ENCODE measurements at places on chromosomes 6 and 20. TPM values are rescaled to one million over a fixed set of nuclear protein-coding genes. Genes with fewer than 3 reads are reported as not detected.
A peak's percentile ranks its signal among the peaks of the same experiment; 100 is the strongest.

CASS4 gene
- 0.27 TPM for total RNA-seq

SNX3 gene
- total RNA-seq = 132 TPM

RPP40 gene
- 7.4 TPM for total RNA-seq

DNA sequence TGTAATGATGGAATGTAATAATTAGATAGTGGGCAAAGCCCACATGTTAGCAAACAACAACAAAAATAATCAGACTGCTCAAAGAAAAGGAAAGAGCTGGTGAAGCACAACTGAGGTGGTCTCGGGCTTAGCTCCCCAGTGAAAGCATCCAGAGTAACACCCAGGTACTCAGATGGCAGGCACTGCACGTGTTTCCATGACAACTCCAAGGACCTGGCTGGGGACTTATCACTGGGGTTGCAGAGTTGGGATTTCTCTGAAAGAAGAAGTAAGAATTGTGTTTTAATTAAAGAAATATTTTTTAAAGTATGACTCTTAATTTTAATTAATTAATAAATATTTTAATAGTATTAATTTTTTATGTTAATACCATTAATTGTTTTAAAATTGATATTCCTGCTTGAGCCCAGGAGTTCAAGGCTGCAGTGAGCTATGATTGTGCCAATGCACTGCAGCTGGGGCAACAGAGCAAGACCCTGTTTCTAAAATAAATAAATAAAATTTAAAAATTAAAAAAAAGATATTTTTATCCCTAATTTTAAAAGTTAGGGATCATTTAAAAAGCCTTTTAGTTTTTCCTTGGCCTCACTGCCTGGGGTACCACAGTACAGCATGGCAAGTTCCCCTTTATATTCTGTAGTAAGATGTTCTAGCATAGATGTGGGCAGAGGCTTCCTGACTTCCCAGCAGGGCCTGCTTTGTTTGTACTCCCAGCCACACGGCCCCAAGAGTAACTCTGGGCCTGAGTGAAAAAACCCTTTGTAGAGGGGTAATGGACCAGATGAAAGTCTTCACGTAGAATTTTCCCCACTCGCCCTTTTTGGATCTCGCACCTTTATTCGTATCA lies 42.2 kb upstream of the UST start:
- H3K27ac ChIP-seq = no peak overlapping the region
- H3K4me1 ChIP-seq = no peaks in the 10 kb centered on the region
- H3K4me3 ChIP-seq = no peak overlapping the region
- H3K36me3 ChIP-seq = no peaks in the 10 kb centered on the region

GRCh38 chr6:25829375-25829774 lies 2.5 kb downstream of the SLC17A1 start:
- H3K27ac ChIP-seq = no peak overlapping the region
- H3K27me3 ChIP-seq = no peaks in the 10 kb centered on the region
- no peak overlapping the region for H3K4me3 ChIP-seq
- H3K4me1 ChIP-seq = peaks cover 17% of the 10 kb centered on the region
- DNase-seq = no peak
- no peaks in the 10 kb centered on the region for H3K36me3 ChIP-seq

DNA sequence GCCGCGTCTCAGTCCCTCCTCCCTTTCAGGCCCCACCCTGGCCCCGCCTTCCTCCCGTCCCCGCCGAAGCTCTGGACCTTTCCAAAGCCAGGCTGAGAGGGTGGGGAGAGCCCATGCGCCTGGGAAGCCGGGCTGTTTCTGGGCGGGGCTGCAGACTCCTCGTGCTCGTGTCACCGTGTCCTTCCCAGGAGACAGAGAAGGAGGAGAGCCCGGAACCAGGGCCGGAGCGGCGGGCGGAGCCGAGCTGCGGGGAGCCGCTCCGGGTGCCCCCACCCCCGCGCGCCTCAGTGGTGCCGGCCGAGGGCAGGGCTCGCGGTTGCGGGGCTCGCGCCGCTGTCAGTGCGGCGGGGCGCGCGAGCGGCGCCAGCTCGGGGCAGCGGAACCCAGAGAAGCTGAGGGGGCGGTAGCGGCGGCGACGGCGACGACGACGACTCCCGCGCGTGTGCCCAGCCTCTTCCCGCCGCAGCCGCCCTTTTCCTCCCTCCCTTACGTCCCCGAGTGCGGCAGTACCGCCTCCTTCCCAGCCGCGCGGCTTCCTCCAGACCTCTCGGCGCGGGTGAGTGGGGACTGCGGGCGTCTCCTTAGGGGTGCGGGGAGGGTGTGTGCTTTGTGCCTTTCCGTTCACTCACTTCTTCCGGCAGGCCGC lies at the start of gene RALY:
TSS of gene RALY (plus strand) at position 336 of the 646 bp plus-strand sequence. CDS start 78,164 bp downstream, outside the sequence.
- peaks cover 54% of the 10 kb centered on the region for H3K36me3 ChIP-seq
- H3K27ac ChIP-seq = peak within 1 kb of the TSS; percentile 82
- peak within 1 kb of the TSS; percentile 82 for H3K4me3 ChIP-seq
- peak; percentile 100 for DNase-seq

GRCh38 chr20:57457243-57458095 lies 66.3 kb downstream of the RBM38 start:
- DNase-seq = no peak
- no peak overlapping the region for H3K27ac ChIP-seq
- H3K4me3 ChIP-seq = no peak overlapping the region
- no peaks in the 10 kb centered on the region for H3K4me1 ChIP-seq
- peaks cover 95% of the 10 kb centered on the region for H3K27me3 ChIP-seq
- no peaks in the 10 kb centered on the region for H3K36me3 ChIP-seq

DNA sequence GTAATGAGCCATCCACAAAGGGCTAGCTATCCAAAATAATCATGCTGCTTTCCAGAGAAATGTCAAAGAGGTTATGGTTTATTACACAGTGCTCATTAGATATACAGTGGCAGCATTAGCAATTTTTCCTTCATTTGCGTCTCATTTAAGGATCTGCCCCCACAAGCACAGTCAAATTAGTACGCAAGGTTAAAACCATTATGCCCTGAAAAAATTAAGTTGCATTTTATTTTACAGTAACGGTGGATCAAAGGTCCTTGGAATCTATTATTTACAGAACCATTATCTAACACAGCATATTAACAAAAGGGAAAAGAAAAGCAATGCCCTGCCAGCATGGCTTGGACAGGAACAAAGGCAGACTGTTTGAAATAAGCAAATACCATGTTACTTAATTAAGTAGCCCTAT lies 144.8 kb downstream of the PDSS2 start:
- no peak overlapping the region for H3K27ac ChIP-seq
- no peak for DNase-seq
- no peaks in the 10 kb centered on the region for H3K27me3 ChIP-seq
- H3K36me3 ChIP-seq = no peaks in the 10 kb centered on the region
- H3K4me1 ChIP-seq = no peaks in the 10 kb centered on the region
